ENCODE measurements at places on chromosomes 7 and 10. TPM values are rescaled to one million over a fixed set of nuclear protein-coding genes. Genes with fewer than 3 reads are reported as not detected.

Gene FBXO24
- total RNA-seq, result not detected

Gene SAMD9
- 28.8 TPM for total RNA-seq

Gene SFMBT2
- total RNA-seq, result 28.8 TPM

Gene PRR15
- not detected for total RNA-seq

Gene CYREN
- 67.1 TPM for total RNA-seq

Gene NPTX2
- total RNA-seq, result not detected

Gene SORCS1
- total RNA-seq, result not detected

Gene RBM20
- total RNA-seq, result not detected

Gene ZNF277
- 32.5 TPM for total RNA-seq

Gene TLX1
- not detected for total RNA-seq

Gene PHTF2
- total RNA-seq, result 39.3 TPM

Gene VPS37D
- total RNA-seq, result not detected

Gene SEC61G
- 179 TPM for total RNA-seq

Gene GFRA1
- not detected for total RNA-seq

Gene WNT2
- not detected for total RNA-seq

Gene BEND7
- not detected for total RNA-seq

Gene LRRC61
- 4.1 TPM for total RNA-seq

Gene TAS2R3
- 1.0 TPM for total RNA-seq

Gene TASOR2
- 57.7 TPM for total RNA-seq

Gene RNF32
- 2.3 TPM for total RNA-seq

Gene PPP1R3C
- not detected for total RNA-seq

Gene PRKG1
- not detected for total RNA-seq

Gene PTF1A
- total RNA-seq, result not detected

Gene SKIDA1
- 0.22 TPM for total RNA-seq

Gene FEZF1
- total RNA-seq, result not detected

Gene ZNF722
- not detected for total RNA-seq

Gene MALSU1
- 169 TPM for total RNA-seq

Gene FKBP14
- 13.5 TPM for total RNA-seq

Gene MMD2
- total RNA-seq, result not detected

Gene FOXI2
- total RNA-seq, result not detected

Gene CD36
- not detected for total RNA-seq

Gene LRRC17
- not detected for total RNA-seq

Gene CRYGN
- total RNA-seq, result not detected

Gene SLC18A3
- not detected for total RNA-seq

Gene RASSF4
- total RNA-seq, result 3.6 TPM

Gene PKD1L1
- 2.8 TPM for total RNA-seq

Gene MYH16
- total RNA-seq, result not detected

Gene CYP2C9
- total RNA-seq, result not detected

Gene RAB19
- total RNA-seq, result not detected

Gene BMS1
- 9.7 TPM for total RNA-seq

Gene LRIT1
- not detected for total RNA-seq

Gene NANOS1
- 3.1 TPM for total RNA-seq

Gene EGR2
- 0.41 TPM for total RNA-seq

Gene PLXNA4
- total RNA-seq, result 0.48 TPM
